Stimulated activated CD4-positive, alpha-beta T cell treated with anti-CD3 and anti-CD28 coated beads, Interleukin-4, amount 100 ng/mL, for 1 hour (primary cell): ENCODE measurements at places on chromosomes 12 and 14.

DNA sequence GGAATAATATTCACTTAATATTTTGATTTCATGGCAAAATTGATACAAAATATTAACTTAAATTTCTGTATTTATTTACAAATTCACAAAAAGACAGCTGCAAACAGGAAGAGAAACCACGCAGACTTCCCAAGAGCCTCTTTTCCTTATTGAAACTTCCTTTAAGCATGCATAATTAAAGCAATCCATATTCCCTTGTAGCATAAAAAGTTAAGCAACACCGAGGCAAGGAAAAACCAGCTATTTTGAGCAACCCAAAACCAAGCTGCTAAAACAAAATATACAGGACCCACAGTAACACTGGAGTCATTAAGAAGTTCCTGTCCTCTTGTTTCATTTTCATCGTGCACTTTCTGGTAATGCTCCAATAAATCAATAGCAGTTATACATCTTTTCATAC, 58.0 kb downstream of the EEA1 start:
- DNase-seq, result no peak

DNA sequence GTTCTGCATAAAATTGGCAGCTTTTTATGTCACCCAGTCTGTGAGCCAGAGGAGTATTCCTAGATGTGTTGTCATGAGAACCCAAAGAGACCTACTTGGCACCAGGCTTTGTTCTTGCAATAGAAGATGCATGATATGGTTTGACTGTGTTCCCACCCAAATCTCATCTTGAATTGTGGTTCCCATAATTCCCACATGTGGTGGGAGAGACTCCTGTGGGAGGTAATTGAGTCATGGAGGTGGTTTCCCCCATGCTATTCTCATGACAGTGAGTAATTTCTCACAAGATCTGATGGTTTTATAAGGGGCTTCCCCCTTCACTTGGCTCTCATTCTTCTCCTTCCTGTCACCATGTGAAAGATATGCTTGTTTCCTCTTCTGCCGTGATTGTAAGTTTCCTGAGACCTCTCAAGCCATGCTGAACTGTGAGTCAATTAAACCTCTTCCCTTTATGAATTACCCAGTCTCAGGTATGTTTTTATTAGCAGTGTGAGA, 572.0 kb upstream of the ATP2B1 start:
- DNase-seq, result no peak

DNA sequence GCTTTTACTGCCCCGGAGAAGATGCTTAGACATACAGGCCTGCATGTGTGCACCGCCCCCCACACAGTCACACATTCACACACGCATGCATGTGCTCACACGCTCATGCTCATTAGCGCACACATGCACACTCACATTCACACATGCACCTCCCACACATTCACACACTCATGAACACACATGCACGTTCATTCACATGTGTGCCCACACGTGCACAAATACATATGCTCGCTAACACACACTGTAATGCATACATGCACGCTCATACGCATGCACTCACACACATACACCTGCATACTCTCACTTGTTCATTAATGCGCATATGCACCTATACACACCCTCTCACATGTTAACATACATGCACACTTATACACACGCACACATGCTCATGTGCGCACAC, 21.9 kb downstream of the TMEM132C start:
- no peak for DNase-seq

DNA sequence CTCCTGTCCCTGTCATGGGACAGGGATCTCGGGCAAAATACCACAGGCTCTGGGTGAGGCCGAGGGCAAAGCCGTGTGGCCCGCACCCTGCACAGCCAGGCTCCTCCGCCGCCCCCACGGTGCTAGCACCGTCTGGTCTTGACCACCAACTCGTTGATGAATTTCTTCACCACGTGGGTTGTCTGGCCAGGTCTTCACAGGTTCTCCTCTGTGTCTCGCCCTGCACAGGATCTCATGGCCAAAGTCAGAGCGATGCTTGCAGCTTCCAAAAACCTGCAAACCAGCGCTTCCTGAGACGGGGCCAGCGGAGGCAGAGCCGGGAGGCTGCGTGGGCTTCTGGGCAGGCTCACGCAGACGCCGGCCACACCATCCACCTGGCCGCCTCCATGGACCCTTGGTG, 29.0 kb upstream of the MMP17 start:
- no peak for DNase-seq

- no peak for DNase-seq
Measured at GRCh38 chr12:113643177-113643974, 171.7 kb upstream of the LHX5 start.

DNA sequence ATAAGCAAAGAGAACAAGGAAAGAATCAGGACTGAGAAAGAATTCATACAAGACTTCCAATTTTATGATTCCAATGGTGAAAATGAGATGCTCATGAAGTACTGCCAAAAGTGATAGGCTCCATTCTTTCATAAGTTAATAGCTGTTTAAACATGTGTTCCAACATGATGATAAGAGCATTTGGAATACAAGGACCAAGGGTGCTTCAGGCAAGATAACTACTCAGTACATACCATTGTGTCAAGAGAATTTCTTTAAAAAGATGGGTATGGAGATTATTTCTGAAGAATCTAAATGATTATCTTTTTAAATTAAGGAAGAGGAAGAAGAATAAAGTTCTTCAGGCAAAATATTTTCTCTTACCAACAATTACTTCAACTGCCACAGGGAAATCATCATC, 258.1 kb downstream of the MED13L start:
- DNase-seq, result no peak

DNA sequence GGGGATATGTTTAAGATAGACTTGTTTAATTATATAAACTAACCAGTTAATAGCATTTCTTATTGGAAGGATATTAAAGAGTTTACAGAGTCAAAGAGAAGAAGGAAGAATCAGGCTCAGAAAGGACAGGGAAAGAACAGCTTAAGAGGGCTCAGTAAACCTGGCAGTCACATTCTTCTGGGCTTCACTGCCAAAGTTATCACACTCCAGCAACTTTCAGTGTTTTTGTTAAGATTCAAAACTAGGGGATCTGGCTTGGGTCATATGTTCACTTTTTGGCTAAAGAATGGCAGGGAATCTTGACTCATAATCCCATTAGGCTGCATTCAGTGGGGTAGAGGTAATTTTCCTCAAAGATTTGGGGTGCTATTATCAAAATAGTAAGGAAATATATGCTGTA, 312.3 kb downstream of the RAD51B start:
- DNase-seq, result no peak

DNA sequence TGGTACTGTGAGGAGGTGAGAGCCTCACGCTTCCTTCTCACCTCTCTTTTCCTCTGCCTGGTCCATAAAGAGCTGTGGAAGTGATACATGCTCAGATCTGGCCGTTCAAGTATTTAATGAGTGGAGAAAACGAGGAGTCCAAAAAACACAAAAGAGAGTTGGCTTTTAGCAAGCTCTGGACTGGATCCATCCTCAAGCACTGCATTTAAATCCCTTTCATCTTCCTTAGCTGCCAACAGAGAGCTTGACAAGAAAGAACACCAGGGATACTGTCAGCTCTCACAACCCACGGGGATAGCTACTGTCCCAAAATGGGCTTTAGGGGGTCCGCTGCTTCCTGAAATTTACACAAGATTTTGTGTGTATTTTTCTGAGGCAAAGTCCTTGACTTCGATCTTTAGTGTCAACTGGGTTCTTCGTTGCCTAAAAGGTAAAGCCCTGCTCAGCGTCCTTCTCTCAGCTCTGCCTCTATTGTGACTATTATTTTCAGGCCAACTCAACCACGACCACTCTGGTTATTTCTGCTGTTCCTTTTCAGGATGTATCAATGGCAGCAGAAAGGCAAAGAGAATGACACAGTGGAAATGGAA, 120.9 kb downstream of the TMTC1 start:
- no peak for DNase-seq

DNA sequence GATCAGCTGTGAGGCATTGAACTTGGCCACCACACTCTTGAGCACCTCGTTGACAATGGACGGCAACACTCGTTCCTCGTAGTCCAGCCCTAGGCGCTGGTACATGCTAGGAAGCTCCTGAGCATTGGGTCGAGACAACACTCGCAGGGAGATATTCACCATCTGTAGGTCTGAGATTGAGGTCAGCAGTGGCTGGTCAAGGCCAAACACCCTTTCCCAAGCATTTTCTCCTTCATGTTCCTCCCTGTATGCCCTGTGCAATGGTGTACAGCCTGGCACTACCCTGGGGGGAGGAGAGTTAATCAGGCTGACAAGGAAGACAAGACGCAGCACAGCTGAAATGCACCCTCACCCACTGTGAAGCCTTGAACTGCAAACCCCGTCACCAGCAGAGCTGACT, 2.0 kb downstream of the PHB2 start:
- DNase-seq, result no peak

GRCh38 chr12:47735649-47736048, 10.4 kb upstream of the ENDOU start:
- no peak for DNase-seq

DNA sequence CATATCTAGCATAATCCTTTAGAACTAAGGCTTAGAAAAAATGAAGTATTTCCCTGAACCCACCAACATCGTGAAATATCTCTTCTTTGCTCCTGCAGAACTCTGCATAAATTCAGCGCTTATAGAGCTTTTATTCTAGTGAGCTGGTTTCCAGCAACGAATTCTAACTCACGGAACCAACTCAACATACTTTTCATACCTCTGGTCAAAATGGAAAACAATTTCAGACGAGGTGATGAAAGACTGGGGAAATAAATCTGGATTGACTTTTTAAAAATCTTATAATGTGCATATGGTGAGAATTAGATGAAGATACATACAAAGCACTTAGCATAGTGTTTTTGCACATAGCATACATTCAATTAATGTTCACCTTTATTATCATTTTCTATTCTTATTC, 62.6 kb upstream of the BBS10 start:
- DNase-seq, result no peak

- no peak for DNase-seq
Measured at GRCh38 chr12:84069699-84070098, 842.9 kb downstream of the SLC6A15 start.

DNA sequence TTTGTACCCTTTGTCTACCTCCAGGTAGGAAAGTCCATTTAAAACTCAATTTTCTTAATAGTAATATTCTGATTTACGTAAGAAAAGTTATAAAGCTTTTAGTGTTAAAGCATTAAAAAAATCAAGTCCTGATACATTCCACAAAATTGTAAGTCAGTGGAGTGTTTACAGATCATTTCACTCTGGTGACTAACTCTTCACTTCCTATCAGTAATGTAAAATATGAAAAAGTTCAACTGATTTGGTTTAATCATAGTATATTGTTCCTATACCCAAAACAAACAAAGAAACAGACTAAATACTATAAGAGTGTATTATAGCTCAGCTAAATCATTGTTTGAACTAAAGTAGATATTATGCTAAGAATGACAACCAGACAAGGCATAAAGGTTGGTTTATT, 85.9 kb downstream of the VEZT start:
- DNase-seq, result no peak

DNA sequence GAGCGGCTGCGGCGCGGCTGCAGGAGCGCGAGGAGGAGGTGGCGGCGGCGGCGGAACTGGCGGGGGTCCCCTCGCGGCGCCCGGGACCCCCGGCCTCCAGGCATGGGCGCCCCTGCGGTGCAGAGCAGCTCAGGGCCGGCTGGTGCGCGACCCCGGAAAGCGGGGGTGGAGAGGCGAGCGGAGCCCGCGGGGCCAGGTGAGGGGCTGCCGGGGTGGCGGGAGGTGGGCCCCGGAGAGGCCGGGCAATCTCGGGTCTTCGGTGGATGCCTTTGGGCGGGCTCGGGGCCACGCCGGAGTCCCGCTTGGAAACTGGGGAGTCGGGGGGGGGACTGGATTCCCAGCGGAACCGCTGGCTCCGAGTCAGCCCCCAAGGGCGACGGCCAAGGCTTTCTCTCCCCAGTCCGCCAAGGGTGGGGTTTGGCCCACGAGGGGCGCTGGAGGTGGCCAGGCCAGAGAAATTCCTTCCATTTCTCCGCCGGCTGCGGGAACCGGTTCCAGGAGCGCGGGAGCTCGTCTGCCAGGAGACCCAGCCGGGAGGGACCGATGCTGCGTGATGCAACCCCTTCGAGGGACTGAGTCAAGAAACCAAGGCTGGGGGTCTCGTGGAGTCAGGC, 13.9 kb upstream of the NR4A1 start:
- no peak for DNase-seq

GRCh38 chr12:94603434-94604365, 46.7 kb downstream of the TMCC3 start:
- peak; percentile 54 for DNase-seq

- no peak for DNase-seq
Measured at GRCh38 chr12:54304187-54304810, 3.5 kb upstream of the NFE2 start.

- DNase-seq, result no peak
Measured at GRCh38 chr12:1972856-1973317, 31.4 kb downstream of the DCP1B start.

- DNase-seq, result peak; percentile 41
Measured at GRCh38 chr14:53539489-53540126, 386.5 kb upstream of the DDHD1 start.

GRCh38 chr12:89710873-89711750, 2.5 kb upstream of the ATP2B1 start:
- no peak for DNase-seq

GRCh38 chr14:100633406-100633805, 46.2 kb upstream of the BEGAIN start:
- DNase-seq, result no peak

- DNase-seq, result no peak
Measured at GRCh38 chr14:56660677-56661389, 81.2 kb downstream of the TMEM260 start.

GRCh38 chr12:68375756-68376695, 43.9 kb upstream of the MDM1 start:
- DNase-seq, result no peak

DNA sequence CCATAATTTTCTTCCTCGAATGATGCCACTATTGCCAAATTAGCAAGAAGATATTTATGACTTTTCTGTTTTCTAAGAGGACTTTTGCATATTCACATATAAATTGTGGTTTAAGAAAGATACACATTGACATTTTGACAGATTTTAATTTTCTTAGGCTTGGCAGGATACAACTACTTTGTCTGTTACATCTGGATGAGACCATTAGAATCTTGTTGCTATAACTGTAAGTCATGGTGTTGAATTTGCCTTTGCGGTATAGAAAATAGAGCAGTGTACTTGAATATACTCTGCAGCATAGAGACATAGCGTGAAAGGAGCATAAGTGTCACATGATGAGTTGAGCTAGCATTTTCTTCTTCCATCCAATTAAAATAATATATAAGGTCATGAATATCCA, 169.3 kb downstream of the FUT8 start:
- DNase-seq, result no peak

DNA sequence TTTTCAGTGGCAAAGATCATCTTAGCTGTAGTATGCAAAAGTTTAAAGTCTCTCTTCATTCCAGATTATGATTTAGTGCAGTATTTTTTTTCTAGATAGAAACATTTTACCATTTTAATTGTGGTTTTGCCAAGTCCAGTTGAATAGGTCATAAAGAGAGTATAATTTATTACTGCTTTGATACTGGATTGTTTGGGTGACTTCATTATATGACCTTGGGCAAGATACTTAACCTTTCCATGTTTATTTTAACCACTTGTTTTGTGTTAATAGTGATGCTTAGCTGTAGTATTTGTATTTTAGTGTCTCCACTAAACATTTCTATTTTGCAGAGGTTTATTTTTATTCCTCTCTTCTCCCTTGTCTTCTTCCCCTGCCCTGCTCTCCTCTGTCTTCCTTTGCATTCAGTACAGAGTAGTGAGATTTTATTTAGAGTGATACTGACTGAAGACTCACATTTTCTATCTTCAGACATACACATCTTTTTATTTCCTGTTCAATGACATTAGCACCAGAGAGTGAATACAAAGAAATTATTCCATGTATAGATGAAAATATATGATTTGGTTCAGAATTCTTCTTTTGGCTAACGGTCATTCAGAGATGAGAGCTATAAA, 215.2 kb downstream of the ERC1 start:
- DNase-seq, result no peak
